ENCODE measurements at places on chromosomes 7 and 10. TPM values are rescaled to one million over a fixed set of nuclear protein-coding genes. Genes with fewer than 3 reads are reported as not detected.

The TRIM74 gene
- 2.6 TPM for total RNA-seq

The CFAP70 gene
- total RNA-seq, result 3.1 TPM

The FANK1 gene
- total RNA-seq, result 24.7 TPM

The GPR26 gene
- total RNA-seq, result not detected

The TMEM178B gene
- total RNA-seq, result not detected

The GARIN1A gene
- 0.57 TPM for total RNA-seq

The CPEB3 gene
- 1.1 TPM for total RNA-seq

The GFRA1 gene
- 0.11 TPM for total RNA-seq

The FAM53B gene
- total RNA-seq, result 9.8 TPM

The IFIT1B gene
- not detected for total RNA-seq

The TSPAN12 gene
- total RNA-seq, result 6.1 TPM

The MYOF gene
- total RNA-seq, result 255 TPM

The PRKAR2B gene
- 2.9 TPM for total RNA-seq
